Activated CD4-positive, alpha-beta memory T cell treated with anti-CD3 and anti-CD28 coated beads for 36 hours (primary cell): ENCODE measurements at places on chromosomes 6 and 20. TPM values are rescaled to one million over a fixed set of nuclear protein-coding genes. Genes with fewer than 3 reads are reported as not detected.

SYCP2 gene
- total RNA-seq: 3.9 TPM

SOX18 gene
- total RNA-seq: not detected

ACSS1 gene
- 15.2 TPM for total RNA-seq

KCNK16 gene
- total RNA-seq: not detected

EYS gene
- not detected for total RNA-seq

DNA sequence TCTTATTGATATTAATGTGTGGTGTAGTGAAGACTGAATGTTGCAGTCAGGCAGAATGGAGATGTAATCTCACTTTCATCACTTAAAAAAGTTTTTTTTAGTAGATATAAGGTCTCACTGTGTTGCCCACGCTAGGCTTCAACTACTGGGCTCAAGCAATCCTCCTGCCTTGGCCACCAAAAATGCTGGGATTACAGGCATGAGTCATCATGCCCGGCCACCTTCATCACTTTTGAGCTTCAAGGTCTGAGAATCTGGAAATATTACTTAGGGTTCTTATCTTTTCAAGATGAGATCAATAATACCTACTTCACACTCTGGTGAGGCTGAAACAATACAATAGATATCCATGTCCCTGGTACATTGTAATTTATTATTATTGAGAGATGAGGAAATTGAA is 31.6 kb downstream of the ADGRG6 start:
- DNase-seq: no peak
- H3K4me3 ChIP-seq: no peak overlapping the region
- no peaks in the 10 kb centered on the region for H3K27me3 ChIP-seq
- peaks cover 9% of the 10 kb centered on the region for H3K4me1 ChIP-seq
- no peak overlapping the region for H3K27ac ChIP-seq
- no peaks in the 10 kb centered on the region for H3K36me3 ChIP-seq

DNA sequence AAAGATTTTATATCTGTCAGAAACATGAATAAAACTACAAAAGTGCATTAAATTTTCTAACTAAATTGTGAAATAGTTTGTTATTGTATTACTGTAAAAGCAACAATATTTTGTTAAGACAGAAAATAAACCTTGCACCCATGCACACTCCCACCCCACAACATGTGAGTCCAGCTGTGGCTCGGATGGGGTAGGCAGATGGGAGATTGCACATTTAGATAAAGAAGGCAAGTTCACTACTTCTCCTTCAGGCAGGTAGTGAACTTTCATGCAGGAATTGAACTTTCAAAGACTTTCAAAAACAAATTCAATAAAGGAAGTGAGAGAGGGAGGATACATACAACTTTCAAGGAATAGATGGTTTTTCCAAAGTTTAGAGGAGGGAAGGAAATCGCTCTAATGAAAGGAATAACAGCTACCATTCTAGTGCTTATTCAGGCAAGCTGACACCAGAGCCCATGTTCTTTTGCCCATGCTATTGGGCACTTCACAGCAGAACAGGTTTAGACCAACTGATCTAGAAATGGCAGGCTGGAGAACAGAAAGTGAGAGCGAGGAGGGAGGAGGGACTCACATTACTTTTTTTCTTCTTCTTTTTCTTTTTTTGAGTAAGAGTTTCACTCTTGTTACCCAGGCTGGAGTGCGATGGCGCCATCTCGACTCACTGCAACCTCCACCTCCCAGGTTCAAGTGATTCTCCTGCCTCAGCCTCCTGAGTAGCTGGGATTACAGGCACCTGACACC is 28.5 kb downstream of the SF3B5 start:
- H3K27me3 ChIP-seq: no peaks in the 10 kb centered on the region
- peaks cover 44% of the 10 kb centered on the region for H3K4me1 ChIP-seq
- H3K4me3 ChIP-seq: no peak overlapping the region
- H3K36me3 ChIP-seq: no peaks in the 10 kb centered on the region

- H3K27me3 ChIP-seq: no peaks in the 10 kb centered on the region
- no peak overlapping the region for H3K27ac ChIP-seq
- H3K4me1 ChIP-seq: no peaks in the 10 kb centered on the region
Observed at GRCh38 chr6:102137859-102138258, 744.4 kb downstream of the GRIK2 start.

DNA sequence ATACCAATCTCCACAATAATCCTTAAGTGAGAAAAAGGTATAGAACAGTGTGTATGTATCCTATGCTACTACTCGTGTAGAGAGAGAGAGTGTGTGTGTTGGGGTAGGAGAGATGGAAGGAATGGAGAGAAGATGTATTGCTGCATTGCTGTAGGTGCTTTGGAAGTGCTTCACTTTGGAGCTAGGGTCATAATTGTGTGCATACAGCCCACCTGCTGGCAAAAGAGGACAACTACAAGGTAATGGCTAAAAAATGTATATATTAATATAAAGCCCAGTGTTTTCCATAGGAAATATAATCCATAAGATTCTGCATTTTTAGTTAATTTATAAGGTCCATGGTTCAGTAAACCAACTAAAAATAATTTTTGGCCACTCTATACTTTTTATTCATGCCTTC is 36.1 kb downstream of the SERAC1 start:
- H3K27ac ChIP-seq: no peak overlapping the region
- H3K27me3 ChIP-seq: no peaks in the 10 kb centered on the region
- no peak for DNase-seq
- H3K4me3 ChIP-seq: no peak overlapping the region
- H3K4me1 ChIP-seq: no peaks in the 10 kb centered on the region
- H3K36me3 ChIP-seq: peaks cover 4% of the 10 kb centered on the region

GRCh38 chr6:73586416-73586974 is 65.7 kb upstream of the EEF1A1 start:
- DNase-seq: no peak
- H3K27me3 ChIP-seq: peaks cover 2% of the 10 kb centered on the region
- H3K4me3 ChIP-seq: peak overlapping the region; percentile 75
- peak overlapping the region; percentile 95 for H3K27ac ChIP-seq
- peaks cover 22% of the 10 kb centered on the region for H3K4me1 ChIP-seq
- no peaks in the 10 kb centered on the region for H3K36me3 ChIP-seq

GRCh38 chr6:134324766-134325165 is 6.9 kb upstream of the SGK1 start:
- H3K4me3 ChIP-seq: no peak overlapping the region
- DNase-seq: no peak
- no peaks in the 10 kb centered on the region for H3K27me3 ChIP-seq
- H3K4me1 ChIP-seq: peaks cover 6% of the 10 kb centered on the region
- H3K27ac ChIP-seq: no peak overlapping the region

GRCh38 chr6:97049253-97050011 is 124.9 kb downstream of the KLHL32 start:
- H3K27me3 ChIP-seq: no peaks in the 10 kb centered on the region
- H3K27ac ChIP-seq: peak overlapping the region; percentile 69
- no peak overlapping the region for H3K4me3 ChIP-seq
- peaks cover 16% of the 10 kb centered on the region for H3K4me1 ChIP-seq
- no peaks in the 10 kb centered on the region for H3K36me3 ChIP-seq
- DNase-seq: peak; percentile 48

- no peaks in the 10 kb centered on the region for H3K4me1 ChIP-seq
- no peak for DNase-seq
- no peak overlapping the region for H3K4me3 ChIP-seq
- no peaks in the 10 kb centered on the region for H3K27me3 ChIP-seq
- H3K27ac ChIP-seq: no peak overlapping the region
- H3K36me3 ChIP-seq: no peaks in the 10 kb centered on the region
Observed at GRCh38 chr20:22430154-22430745, 154.1 kb downstream of the FOXA2 start.

GRCh38 chr6:136989571-136990241 is 55.1 kb downstream of the IL20RA start:
- H3K4me3 ChIP-seq: peak overlapping the region; percentile 7
- H3K4me1 ChIP-seq: peaks cover 4% of the 10 kb centered on the region
- H3K27me3 ChIP-seq: peaks cover 49% of the 10 kb centered on the region
- no peak for DNase-seq
- no peak overlapping the region for H3K27ac ChIP-seq
- H3K36me3 ChIP-seq: no peaks in the 10 kb centered on the region

- no peak within 1 kb of the TSS for H3K4me3 ChIP-seq
- no peaks in the 10 kb centered on the region for H3K36me3 ChIP-seq
- no peak within 1 kb of the TSS for H3K27ac ChIP-seq
Observed at GRCh38 chr6:48111143-48111506, at the start of gene PTCHD4. PTCHD4 (minus strand) TSS chr6:48111197; CDS start chr6:48068957, 42,240 bp downstream.

DNA sequence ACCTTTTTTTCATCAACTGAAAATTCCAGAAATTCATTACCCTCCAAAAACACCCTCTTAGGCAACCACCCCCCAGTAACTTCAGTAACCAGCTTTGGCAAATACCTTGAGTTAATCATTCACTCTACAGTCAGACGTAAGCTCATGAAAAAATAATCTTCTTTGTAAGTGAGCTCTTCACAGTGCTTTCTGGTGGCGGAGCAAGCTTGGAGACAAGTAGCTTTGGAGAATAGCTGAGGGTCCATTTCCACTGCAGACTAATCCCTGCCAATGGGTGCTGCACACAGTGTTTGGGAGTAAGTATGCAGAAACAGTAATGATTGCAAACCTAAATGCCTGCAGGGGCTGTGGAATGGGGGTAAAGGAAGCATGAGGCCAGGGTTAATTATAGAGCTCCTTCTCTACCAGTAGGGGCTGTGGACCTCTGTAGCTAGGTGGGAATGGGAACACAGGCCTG is 56.8 kb upstream of the HINT3 start:
- H3K4me1 ChIP-seq: peaks cover 11% of the 10 kb centered on the region
- DNase-seq: no peak
- peaks cover 7% of the 10 kb centered on the region for H3K36me3 ChIP-seq
- H3K27ac ChIP-seq: no peak overlapping the region
- H3K4me3 ChIP-seq: no peak overlapping the region

GRCh38 chr20:57912227-57912582 is 202.4 kb upstream of the PMEPA1 start:
- H3K36me3 ChIP-seq: no peaks in the 10 kb centered on the region
- no peaks in the 10 kb centered on the region for H3K4me1 ChIP-seq
- no peak overlapping the region for H3K27ac ChIP-seq
- no peak for DNase-seq
- no peak overlapping the region for H3K4me3 ChIP-seq

- H3K36me3 ChIP-seq: peaks cover 20% of the 10 kb centered on the region
- no peak for DNase-seq
- peaks cover 9% of the 10 kb centered on the region for H3K4me1 ChIP-seq
- no peaks in the 10 kb centered on the region for H3K27me3 ChIP-seq
- H3K4me3 ChIP-seq: no peak overlapping the region
- H3K27ac ChIP-seq: peak overlapping the region; percentile 51
Observed at GRCh38 chr20:3000852-3001523, 42.4 kb upstream of the GNRH2 start.
